ENCODE measurements at places on chromosomes 3 and 15.
A peak's percentile ranks its signal among the peaks of the same experiment; 100 is the strongest.

DNA sequence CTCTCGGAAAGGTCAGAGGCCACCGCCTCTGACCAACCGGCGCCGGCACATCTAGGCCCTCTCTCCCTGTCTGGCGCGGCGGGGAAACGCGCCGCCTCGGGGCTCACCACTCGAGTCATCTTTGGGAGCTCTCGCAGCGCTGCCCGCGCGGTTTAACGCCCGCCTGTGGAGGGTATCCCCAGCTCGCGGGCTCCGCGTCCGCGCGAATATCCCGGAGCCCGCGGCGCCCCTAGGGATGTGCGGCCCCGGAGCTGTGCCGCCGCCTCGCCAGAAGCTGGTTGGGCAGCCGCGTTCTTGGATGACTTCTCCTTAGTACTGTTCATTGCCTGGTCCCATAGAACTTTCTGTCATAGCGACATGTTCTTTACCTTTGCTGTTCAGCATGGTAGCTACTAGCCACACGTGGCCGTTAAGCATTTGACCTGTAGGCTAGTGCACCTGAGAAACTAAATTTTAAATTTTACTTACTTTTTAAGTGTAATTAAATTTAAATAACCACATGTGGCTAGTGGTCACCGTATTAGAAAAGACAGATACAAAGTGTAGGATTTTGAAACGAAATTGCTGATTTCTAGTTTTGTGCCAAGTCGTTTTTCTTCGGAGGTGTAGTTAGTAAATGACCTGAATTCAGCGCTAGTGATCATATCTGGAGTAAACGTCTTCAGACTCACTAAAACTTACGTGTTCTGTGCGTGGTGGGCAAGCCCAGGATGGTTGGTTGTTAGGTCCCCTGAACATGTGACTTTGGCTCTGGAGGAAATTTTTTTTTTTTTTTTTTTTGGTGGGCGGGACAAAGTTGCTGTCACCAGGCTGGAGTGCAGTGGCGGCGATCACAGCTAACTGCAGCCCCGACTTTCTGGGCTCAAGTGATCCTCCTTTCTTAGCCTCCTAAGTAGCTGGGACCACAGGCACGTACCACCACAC is 835 bp downstream of the ARIH2 start:
- peak; percentile 35 for DNase-seq

GRCh38 chr3:83928391-83928790 is 1030.4 kb upstream of the CADM2 start:
- DNase-seq, result no peak

DNA sequence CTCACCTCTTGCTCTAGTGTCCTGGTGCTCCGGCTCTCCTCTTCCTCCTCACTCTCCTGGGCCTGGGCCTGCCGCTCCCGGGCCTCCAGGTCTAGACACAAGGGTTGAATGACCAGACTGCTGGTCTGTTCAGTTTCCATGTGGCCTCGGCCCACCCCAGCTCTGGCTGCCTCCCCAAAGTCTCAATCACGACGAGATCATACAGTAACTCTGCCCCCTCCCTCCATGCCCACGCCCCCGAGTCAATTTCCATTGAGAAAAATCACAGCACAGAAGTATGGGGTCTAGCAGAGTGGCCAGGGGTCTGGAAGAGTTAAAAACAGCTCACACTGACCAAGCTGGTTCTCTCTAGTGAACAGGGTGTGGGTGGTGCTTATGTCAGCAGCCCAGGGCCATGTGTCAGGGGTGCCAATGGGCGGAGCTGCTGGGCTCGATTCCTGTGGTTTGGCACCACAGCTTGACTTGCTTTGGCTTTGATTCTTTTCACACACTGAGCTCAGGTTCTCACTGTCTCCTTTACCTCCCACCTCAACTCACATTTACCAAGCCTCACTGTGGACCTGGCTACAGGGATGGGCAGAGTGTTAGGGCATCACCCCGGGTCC is 6.9 kb downstream of the C15orf62 start:
- DNase-seq, result no peak

DNA sequence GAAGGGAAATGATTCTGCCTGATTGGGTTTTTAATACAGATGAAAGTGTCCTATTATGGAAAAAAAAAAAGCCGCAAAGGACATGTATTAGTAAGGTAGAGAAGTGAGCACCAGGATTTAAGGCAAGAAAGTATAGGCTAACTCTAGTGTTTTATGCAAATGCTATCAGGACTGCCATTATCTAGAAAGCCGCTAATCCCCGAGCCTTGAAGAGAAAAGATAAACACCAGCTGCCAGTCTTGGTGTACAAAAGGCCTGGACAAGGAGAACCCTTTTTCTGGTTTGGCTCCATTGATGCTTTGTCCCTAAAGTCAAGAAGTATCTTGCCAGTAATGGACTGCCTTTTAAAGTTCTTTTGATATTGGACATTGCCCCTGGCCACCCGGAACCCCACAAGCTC is 8.6 kb upstream of the TRIM59 start:
- no peak for DNase-seq

All from stimulated activated CD4-positive, alpha-beta T cell treated with anti-CD3 and anti-CD28 coated beads, Interleukin-2, amount 100 ng/mL, for 4 hours (primary cell).